ENCODE measurements at places on chromosomes 3 and 15.
A peak's percentile ranks its signal among the peaks of the same experiment; 100 is the strongest.

DNA sequence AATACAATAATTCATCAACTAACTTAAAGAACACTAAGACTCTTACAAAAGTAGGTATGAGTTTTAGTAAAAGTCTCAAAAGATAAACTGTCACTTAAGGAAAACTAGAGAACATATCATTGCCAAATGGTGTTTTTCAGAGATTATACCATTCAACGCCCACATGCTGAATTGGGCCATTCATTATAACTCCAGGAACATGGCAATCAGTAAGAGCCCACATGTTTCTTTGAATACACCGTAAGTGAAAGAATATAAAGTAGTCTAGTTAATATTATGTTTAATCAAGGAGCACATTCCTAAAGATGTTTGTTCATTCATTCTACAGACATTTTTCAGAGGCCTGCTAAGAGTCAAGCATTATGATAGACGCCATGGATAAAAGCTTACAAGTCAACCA, 22.9 kb downstream of the B3GNT5 start:
- no peak for DNase-seq

DNA sequence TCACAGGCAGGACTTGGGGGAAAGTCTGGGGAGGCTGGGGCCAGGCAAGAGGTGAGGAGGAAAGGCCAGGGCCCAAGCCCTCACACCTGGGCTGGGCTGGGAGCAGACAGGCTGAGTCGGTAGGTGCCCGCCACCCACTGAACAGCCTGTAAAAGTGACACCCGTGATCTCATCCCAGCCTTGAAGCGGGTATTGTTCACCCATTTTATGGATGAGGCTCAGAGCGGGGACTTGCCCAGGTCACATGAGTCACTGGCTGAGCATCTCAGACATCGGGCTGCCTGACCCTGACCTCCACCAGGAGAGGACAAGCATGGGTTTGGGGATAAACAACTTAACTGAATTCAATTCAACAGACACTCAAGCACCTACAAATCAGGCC, 52.0 kb upstream of the CTSH start:
- DNase-seq = no peak

DNA sequence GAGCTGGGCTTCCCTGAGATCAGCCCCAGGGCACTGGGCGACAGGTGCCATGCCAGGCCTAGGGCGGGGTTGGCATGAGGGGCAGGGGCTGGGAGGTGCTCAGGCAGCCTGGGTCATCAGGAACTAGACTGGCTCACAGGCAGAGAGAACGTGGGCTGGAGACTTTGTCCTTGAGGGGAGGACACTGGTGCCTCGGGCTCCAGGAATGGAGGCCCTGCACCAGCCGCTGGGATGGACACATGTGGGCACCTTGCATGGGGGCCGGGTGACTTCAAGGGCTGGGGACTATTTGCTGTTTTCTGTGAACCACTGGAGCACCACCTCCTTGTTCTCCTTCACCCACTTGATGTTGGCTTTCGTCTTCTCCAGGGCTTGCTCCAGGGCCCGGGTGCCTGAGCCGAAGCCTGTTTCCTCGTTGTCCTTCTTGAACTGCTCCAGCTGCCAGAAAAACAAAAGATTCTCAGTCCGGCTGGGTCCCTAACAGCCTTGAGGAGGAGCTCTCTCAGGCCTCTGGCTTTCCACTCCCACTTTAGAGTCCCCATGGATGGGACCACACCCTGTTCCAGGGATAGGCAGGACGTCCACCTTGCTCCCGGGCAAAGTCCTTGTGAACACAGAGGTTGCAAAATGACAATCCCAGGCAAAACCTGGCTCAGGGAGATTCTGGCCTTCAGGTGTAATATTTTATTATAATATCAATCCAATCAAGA, 9.1 kb downstream of the MESP2 start:
- DNase-seq = no peak

- DNase-seq = no peak
These were observed 549.4 kb upstream of the MDFIC2 start for GRCh38 chr3:70861855-70862254.

DNA sequence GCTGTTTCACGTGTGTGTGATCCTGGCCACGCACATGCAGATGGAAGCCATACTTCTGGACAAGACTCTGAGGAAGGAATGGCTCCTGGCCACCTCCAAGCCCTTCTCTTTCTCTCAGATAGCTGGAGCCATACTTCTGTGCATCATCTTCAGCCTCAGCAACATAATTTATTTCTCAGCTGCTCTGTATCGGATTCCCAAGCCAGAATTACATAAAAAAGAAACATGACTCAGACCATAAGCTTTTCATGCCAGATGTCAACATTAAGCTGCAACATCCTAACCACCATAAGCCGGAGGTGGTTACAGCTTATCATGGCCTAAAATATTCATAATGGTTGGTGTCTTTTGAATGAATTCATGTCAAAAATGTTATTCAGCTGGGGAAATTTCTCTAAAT, 10.6 kb upstream of the KIF23 start:
- DNase-seq = no peak

DNA sequence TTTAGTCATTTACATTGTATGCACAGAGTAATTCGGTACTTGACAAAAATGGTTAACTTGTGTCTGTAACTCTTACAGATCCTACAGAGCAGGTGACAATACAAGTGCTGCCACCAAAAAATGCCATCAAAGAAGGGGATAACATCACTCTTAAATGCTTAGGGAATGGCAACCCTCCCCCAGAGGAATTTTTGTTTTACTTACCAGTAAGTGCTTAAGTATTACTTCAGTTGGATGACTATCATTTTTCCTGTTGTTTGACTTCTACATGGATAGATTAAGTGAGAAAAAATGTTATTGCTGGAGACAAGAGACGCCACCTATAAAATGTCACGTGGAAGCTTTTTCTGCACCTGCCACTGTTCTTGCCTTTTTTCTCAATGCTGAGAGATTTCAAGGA, 173.2 kb downstream of the ALCAM start:
- DNase-seq = peak; percentile 22

GRCh38 chr3:98003306-98003969, 31.2 kb upstream of the RIOX2 start:
- DNase-seq = no peak

GRCh38 chr15:89860891-89861290, 32.9 kb downstream of the AP3S2 start:
- no peak for DNase-seq

DNA sequence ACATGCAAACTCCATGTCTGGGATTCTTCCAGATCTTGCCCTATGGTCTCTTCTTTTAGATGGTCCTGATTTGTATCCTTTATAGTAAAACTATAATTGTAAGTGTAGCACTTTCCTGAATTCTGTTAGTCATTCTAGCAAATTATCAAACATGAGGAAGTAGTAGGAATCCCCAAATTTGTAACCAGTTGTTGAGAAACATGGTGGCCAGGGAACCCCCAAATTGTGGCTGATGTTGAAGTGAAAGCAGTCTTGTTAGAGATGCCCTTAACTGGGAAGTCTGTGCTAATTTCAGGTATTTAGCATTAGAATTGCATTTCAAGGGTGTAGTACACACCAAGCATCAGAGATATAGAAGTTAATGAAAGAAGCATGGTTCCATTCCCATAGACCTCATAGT, 180.4 kb upstream of the STT3B start:
- no peak for DNase-seq

DNA sequence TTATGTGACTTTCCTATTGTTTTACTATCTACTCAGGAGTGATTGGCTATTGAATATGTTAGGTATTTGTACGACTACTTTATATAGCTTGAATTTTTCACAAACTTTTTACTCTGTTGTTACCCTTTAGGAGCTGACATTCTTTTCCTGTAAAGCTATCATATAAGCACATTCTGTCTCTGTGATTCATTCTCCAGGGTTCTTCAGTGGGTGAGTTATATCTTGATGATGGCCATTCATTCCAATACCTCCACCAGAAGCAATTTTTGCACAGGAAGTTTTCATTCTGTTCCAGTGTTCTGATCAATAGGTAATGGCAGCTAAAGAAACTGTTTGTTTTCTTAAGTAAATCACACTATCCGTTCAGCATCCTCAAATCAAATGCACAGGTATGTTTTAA, 10.1 kb upstream of the CAPN3 start:
- DNase-seq = no peak

- peak; percentile 9 for DNase-seq
These were observed 105.0 kb upstream of the GAP43 start for GRCh38 chr3:115518100-115518852.

DNA sequence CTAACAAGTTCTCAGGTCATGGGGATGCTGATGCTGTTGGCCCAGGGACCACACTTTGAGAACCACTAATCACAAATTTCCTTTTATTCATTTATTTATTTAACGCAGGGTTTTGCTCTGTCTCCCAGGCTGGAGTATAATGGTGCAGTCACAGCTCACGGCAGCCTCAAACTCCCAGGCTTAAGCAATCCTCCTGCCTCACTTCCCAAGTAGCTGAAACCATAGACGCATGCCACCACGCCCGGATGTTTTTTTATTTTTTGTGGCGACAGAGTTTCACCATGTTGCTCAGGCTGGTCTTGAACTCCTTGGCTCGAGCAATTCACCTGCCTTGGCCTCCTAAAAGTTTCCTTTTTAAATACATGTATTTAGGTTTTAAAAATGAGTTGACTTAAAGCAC, 20.7 kb upstream of the ISLR2 start:
- DNase-seq = no peak

DNA sequence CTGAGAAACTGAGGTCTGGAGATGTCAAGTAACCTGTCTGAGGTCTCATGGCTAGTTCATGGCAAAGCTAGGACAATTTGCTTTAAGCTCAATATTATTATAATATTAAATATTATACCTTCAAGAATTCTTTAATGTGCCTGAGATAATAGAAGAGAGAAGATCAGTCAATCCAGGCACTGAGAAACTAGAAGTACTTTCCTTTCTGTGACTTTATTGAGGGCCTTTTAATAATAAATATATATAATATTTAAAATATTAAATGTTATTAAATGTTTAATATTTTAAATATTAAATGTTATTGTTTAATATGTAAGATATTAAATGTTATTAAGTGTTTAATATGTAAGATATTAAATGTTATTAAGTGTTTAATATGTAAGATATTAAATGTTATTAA, 144.3 kb upstream of the DNAJC19 start:
- DNase-seq = no peak

DNA sequence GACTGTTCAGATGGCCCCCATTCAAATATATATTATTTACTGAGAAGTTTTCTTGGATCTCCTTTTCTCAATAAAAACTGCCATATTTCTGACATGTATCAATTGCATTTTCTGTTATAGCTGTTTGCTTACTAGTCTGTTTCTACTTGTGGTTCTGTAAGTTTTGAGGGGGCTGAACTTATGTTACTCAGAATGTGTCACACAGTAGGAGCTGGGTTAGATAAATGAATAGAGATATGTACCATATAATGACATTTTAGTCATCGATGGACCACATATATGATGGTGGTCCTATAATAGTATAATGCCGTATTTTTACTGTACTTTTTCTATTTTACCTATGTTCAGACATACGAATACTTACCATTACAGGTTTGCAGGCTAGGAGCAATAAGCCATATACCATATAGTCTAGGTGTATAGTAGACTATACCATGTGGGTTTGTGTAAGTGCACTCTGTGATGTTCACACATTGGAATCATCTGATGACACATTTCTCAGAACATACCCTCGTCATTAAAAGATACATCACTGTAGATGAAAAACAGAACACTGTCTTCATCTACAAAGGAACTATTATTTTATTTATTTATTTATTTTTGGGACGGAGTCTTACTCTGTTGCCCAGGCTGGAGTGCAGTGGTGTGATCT, 22.3 kb downstream of the PPP4R2 start:
- no peak for DNase-seq

DNA sequence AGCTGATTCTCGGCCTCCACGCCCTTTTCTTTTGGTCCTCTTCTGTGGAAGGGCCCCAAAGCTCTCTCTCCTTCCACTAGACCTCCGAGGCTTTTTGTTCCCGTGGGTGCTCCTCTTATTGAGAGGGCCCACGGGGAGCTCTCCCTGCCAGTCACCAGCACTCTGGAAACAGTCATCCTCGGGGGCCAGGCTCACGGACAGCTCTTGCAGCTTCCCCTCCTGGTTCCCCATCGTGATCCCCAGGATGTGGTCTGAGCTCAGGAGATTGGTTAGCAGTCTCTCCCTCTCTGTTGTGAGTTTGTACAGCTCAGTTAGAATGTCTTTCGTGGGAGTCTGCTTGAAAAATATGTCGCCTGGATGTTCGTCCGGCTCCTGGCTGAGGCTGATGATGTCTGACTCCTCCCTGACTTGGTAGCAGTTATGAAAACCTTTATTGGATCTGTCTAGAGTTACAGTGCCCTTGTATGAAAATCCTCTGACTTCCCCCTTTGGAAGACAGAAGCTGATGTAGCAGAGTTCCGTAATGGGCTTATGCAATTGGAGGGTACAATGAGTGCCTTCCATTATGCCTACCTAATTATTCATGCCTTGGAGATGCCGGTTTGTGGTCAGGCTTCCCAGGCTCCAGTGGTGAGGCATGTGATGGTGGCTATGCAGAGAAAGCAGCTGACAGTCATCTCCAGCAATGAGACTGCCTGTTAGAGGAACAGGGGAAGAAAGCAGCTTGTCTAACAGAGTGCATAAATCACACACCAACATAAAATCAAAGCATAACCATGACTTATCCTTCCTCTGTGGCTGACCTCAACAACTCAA, 40.0 kb downstream of the FMN1 start:
- no peak for DNase-seq

DNA sequence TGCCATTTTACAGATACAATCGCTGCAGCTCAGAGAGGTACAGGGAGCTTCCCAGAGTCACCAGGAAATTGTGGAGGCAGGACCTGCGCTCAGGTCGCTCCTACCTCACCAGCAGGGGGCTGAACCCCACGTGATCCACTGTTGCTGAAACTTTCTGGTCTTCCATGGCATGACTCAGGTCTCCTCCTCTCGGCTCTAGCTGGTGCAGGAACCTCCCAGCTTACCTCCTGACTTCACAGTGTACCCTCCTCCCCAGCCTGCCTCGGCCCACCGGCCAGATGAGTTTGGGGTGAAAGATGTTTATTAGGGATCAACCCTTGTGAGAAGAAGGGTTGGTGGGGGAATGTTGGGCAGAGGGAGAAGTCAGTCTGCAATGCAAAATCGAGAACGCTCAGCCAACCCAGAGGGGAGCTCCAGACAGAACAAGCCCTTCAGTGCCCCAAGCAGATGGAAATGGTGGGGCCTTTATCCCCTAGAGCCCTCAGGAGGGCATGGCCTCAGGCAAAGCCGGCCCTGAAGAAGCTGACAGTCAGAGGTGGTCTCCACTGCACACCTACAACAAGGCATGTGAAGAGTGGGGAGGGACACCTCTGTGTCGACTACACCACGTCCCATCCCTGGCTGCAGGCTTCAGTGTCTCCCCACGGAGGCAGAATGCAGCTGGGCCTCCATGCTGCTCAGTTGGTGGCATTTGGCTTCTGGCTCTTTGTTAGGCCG, 118.6 kb upstream of the PRR20G start:
- no peak for DNase-seq

DNA sequence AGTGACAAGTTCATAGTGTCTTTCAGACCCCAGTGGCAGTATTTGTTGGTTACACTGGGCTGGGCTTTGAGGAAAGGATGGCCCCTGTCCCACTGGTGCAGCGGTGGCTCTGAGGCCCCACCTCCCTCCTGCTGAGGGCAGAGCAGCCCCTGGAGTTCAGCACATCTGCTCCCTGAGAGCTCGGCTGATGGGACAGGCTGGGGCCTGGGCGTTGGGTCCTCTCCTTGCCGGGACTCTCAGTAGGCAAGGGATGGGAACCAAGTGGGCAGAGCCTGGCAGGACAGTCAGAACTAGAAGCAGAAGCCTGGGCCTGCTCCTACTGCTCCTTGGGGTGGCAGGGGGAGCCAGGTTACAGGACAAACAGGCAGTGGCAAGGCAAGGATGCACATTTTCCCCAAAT, 114.5 kb downstream of the NUP210 start:
- no peak for DNase-seq
